ENCODE measurements at places on chromosomes 16 and 17.
A peak's percentile ranks its signal among the peaks of the same experiment; 100 is the strongest.

GRCh38 chr17:33220036-33220435, 73.1 kb downstream of the ASIC2 start:
- peak; percentile 36 for DNase-seq

GRCh38 chr17:56300144-56300543, 146.9 kb downstream of the ANKFN1 start:
- DNase-seq = no peak

DNA sequence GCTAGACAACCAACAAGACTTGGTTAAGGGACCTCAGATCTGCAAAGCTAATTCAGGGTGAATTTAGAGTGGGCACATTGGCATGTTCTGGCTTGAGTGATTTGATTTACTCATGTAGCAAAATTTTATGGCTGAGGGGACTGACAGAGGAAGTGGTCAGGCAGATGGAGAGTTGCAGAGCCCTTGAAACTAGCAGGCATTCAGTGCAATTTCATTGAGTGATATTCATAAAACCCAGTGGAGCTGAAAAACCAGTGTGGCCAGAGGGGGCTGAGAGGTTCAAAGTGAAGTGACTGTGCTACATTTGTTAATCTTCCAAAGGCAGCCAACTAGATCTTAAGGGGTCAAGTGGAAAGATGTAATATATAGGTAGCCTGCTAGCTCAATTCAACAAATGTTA, 2.2 kb upstream of the TMEM94 start:
- DNase-seq = no peak

- DNase-seq = no peak
Observed at GRCh38 chr17:34613064-34614019, 34.0 kb downstream of the TMEM132E start.

GRCh38 chr17:61118871-61119270, 280.8 kb upstream of the TBX2 start:
- no peak for DNase-seq

DNA sequence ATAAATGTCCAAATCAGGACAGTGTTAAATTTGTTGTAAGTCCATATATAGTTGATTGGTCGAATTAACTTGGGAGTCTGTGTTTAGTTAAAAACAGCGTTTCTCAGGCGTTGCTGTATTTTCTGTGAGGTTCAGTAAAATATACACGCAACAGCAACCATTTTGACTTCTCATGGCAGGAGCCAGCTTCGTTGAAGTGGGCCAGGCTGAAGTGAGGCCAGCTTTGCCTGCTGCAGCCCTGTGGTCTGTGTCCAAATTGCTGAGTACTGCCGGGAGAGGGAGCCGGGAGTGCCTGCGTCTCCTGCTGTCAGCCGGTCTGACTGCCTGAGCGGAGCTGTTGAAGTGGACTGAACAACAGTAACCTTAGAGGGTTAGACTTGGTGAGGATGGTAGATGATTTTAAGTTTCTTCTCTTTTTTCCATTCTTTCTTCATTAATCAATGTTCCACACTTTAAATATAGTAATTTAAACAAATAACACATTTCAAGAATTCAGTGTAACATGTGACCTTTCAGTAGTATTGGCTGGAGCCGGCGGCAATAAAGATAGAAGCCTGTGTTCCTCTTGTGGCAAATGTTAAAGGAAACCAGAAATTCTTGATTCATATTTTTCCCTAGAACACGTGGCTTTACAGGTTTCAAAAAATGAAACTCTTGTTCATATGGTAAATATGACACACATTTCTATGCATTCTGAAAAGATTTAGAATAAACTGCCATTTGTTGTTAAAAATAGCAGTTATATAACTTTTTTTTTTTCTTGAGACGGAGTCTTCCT, 37.0 kb upstream of the ZNF750 start:
- peak; percentile 91 for DNase-seq

DNA sequence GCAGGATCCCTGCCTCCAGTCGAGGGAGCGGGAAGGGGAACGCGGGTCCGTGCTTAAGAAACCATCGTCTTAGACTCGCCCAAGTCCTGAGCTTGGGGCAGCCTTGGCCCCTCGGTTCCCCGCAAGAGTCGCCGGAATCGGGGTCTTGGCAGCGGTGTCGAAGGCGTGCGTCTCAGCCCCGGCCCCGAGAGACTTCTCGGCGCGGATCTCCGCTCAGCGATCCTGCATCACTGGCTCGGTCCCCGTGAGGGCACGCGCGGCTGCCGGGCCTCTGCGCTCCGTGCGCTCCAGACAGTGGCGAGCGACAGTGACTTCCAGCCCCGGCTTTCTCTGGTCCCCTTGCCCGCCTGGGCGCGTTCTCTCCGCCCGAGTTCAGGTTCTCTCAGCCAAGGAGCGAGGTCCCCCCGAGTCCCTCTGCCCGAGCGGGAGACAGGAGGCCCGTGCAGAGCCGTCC, 380 bp downstream of the HS3ST3A1 start:
- DNase-seq = peak; percentile 52

GRCh38 chr17:42221886-42222745, 27.8 kb upstream of the GHDC start:
- DNase-seq = peak; percentile 42

DNA sequence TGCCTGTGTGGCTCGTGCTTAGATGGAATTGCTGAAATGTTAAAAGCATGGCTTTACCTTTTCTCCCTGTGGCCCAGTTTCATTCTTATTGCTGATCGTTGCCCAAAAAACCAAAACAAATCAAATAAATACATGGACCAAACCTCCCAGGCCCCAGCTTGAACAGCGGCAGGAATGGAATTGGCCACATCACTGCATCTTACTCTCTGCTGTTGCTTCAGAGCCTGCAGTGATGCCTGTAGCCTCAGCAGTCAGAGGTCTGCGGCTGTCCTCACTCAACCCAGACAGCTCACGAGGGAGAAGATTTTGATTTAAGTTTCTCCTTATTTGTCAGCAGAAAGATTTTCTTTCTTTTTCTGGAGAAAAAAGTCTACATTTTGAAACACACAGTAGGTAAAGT, 91.5 kb downstream of the NPIPB11 start:
- DNase-seq = no peak

DNA sequence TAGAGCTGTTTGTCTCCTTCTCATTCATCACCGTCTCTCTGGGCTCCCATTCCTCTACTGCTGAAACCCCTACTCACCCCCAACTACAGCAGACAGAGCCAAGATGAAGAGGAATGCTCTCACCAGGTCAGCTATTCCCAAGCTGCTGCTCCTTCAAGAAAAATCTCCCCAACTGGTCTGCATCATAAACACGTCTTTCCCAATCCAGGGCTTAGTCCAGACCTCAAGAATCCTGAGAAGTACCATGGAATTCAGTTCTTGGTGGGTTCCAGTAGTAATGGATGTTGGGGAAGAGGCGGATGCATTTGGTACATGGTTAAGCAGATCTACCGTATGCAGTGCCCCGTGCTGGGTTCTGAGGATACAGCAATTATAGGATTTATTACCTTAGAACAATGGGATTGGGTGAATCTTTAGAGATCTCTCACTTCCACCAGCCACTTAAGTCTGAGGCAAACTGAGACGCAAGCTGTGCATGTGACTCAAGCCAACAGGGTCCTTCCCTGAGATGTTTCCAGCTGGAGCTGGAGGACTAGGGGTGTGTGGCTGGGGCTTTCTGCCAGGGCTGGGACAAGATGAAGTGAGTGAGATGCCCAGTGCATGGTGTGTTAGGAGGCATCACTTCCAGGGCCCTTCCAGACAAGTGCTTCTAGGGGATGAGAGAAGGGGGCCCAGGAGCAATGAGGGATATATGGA, 232.7 kb upstream of the CDH5 start:
- DNase-seq = no peak

- peak; percentile 36 for DNase-seq
Observed at GRCh38 chr17:37770631-37771518, 26.0 kb upstream of the HNF1B start.

GRCh38 chr17:19533036-19533717, 477 bp upstream of the SLC47A1 start:
- DNase-seq = no peak

DNA sequence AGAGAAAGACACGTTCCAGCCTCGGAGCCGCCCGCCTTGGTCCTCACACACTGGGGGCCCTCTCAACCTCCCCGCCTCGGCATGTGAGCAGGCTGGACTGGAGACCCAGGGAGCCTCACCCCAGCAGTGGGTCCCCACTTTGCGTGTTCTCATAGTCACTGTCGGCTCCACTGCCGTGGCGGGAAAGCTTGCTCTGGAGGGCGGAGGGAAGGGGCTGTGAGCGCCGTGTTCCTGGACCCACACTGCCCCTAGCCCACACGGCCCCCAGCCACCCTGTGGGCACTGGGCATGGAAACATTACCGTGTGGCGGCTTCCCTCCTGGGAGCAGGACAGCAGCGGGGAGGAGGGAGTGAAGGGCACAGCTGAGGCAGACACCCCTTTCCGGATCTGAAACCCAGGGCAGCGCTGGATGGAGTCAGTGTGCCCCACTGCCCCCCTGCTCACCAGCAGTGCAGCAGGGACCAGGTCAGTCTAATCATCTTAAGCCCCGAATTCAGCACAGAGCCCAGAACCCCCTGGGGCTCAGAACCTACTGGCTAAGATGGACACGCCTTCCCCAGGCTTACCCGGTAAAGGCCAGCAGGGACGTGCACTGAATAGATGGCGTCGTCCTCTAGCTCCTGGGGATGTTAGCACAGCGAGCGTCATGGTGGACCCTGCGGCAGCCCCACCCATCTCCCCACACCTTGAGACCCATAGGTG, 7.2 kb downstream of the TP53I13 start:
- DNase-seq = no peak

- DNase-seq = peak; percentile 42
Observed at GRCh38 chr17:15255713-15256454, 9.2 kb downstream of the PMP22 start.

DNA sequence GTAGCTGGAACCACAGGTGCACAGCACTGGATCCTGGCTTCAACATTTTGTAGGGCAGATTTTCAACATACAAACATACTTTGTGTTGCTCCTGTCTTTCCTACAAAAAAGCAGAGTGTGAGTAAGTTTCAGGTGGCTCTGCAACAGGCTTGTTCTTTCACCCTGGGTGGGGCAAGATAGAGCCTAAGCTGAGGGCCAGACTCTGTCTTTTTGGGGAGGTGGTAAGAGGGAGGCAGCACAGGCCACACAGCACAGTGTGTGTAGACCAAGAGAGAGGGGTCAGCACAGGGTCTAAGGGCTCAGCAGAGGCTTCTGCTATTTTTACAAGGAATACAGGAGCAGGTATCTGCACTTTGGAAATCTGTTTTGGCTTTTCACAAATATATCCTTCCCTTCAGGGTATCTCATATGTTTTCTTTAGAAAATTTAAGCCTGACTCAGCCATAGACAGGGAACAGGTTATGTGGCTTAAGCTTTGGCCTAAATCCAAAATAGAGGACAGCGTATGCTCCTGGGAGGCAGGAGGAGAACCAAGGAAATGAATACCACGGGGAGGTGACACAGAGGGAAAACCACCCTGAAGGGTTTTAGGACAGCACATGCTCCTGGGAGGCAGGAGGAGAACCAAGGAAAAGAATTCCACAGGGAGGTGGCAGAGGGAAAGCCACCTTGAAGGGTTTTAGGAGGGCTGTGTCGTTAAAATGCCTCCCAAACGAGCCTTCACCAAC, 21.6 kb downstream of the EMC8 start:
- peak; percentile 31 for DNase-seq

- no peak for DNase-seq
Observed at GRCh38 chr16:7990626-7991260, 599.6 kb downstream of the TMEM114 start.

DNA sequence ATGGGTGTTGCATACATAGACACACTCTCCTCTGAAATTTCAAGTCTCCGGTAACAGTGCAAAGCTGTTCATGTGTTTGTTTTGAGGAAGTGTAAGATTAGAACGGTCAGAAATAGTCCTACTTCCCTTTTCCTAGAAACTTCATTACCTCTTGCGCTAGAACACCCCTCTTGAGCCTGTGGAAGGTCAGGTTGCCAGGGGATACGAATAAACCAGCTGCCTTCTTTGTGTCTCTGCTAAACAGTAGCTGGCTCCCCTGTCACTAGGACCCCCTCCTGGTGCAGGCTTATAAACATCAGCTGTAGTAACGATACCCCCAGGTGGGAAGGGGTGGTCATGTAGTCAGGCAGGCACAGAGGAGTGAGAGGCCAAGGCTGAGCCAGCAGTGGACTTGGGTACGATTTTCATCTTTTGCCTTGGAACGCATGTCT, 113.4 kb upstream of the RCVRN start:
- DNase-seq = no peak

DNA sequence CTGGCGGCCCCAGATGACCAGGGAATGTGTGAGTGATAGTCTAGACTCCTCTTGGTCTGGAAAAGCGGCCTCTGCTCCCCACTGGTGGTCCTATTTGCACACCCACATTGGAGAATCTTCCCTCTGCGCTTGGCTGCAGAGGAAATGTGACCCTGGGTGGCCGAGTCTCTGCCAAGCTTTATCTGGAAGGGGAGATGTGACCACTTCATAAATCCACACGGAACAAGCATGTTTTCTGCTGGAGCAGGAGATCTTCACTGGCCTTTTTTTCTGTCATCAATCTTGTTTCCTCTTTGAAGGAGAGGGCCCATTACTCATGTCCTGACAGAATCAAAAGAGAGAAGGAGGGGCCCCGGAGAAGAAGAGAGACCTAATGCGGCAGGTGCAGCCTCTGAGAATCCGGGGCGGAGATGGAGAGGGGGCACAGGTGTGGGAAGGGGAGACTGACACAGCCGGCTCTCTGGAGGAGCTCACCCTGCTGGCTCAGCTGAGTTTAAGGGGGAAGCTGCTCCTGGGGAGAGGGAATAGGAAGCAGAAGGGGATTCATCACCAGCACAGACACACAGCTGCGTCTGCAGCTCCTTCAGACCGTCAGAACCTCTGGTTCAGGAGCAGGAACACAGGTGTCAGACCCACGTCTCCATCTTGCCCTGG, 116.3 kb downstream of the SOX9 start:
- no peak for DNase-seq

- peak; percentile 29 for DNase-seq
Observed at GRCh38 chr17:27572665-27573064, 58.3 kb upstream of the LGALS9 start.

GRCh38 chr16:80824623-80825364, 20.4 kb upstream of the CDYL2 start:
- DNase-seq = peak; percentile 76

DNA sequence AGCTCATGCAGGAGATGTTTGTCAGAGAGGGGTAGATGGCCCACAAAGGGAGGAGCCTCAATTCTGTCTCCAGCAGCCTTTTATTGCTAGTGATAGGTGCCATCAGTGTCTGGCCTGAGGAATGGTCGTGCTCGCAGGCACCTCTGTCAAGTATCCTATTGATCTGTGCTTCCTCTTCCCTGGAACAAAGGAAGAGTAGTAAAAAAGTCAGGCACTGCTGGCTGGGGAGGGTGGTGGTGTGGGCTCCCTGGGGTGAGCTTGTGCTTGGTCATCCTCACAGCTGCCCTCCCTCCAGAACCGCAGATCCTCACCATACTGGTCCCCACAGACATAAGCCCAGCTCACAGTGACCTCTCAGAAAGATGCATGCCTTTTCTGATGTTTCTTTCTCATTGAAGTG, 15.0 kb upstream of the SALL1 start:
- no peak for DNase-seq

DNA sequence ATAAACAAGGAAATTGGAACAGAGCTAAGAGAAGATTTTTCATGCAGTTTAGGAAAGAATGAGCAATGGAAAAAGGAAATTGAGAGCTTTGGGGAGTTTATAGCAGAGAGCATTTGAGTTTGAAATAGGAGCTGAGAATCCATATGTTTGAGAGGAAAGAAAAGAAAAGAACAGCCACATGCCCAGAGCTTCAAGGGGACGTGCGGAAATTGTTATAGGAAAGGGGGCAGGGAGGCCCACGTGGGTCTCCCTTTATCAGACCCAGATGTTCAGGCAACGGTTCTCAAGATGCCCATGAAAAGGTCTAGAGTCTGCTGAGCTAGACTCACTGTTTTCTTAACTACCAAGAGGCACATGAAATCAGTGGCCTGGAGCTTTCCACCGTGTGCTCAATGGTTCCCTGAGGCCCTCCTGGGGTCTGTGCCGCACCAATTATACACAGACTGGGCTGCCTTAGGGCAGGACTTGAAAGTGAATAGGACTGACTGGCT, 31.2 kb downstream of the CHD9 start:
- peak; percentile 86 for DNase-seq

Data from foreskin fibroblast (primary cell).